ENCODE measurements at places on chromosomes 2 and 18. TPM values are rescaled to one million over a fixed set of nuclear protein-coding genes. Genes with fewer than 3 reads are reported as not detected.

GRCh38 chr2:46326231-46326980 is 29.2 kb downstream of the EPAS1 start:
- DNase-seq, result no peak
- H3K36me3 ChIP-seq, result no peaks in the 10 kb centered on the region
- H3K4me1 ChIP-seq, result peaks cover 12% of the 10 kb centered on the region

DNA sequence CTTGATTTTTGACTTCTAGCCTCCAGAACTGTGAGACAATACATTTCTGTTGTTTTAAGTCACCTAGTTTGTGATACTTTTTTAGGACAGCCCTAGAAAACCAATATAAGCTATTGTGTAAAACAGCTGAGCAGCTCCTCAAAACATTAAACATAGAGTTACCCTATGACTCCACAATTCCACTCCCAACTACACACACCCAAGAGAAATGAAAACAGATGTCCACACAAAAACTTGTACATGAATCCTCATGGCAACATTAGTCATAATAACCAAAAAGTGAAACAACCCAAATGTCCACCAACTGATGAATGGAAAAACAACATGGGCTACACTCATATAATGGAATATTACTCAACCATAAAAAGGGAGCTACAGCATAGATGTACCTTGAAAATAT is 32.6 kb downstream of the TNS1 start:
- H3K27ac ChIP-seq, result no peak overlapping the region
- no peak for DNase-seq
- peaks cover 8% of the 10 kb centered on the region for H3K36me3 ChIP-seq
- H3K4me1 ChIP-seq, result peaks cover 36% of the 10 kb centered on the region
- no peak overlapping the region for H3K4me3 ChIP-seq
- no peaks in the 10 kb centered on the region for H3K27me3 ChIP-seq

- DNase-seq, result no peak
- H3K4me1 ChIP-seq, result no peaks in the 10 kb centered on the region
- H3K36me3 ChIP-seq, result no peaks in the 10 kb centered on the region
- H3K27ac ChIP-seq, result no peak overlapping the region
Observed at GRCh38 chr18:9048236-9048635, 54.3 kb upstream of the NDUFV2 start.

GRCh38 chr2:73225513-73226360 is 7.3 kb downstream of the PRADC1 start:
- no peaks in the 10 kb centered on the region for H3K27me3 ChIP-seq
- H3K4me1 ChIP-seq, result no peaks in the 10 kb centered on the region
- H3K27ac ChIP-seq, result no peak overlapping the region
- no peak overlapping the region for H3K4me3 ChIP-seq
- H3K36me3 ChIP-seq, result peaks cover 76% of the 10 kb centered on the region

GRCh38 chr2:240024766-240025165 is 376 bp downstream of the NDUFA10 start:
- H3K27ac ChIP-seq, result peak overlapping the region; percentile 40
- H3K4me1 ChIP-seq, result peaks cover 10% of the 10 kb centered on the region
- peak overlapping the region; percentile 81 for H3K4me3 ChIP-seq
- peak; percentile 27 for DNase-seq
- peaks cover 15% of the 10 kb centered on the region for H3K36me3 ChIP-seq

- no peak overlapping the region for H3K4me3 ChIP-seq
- peak; percentile 80 for DNase-seq
- H3K27me3 ChIP-seq, result no peaks in the 10 kb centered on the region
- no peaks in the 10 kb centered on the region for H3K4me1 ChIP-seq
- peak overlapping the region; percentile 61 for H3K27ac ChIP-seq
- no peaks in the 10 kb centered on the region for H3K36me3 ChIP-seq
Observed at GRCh38 chr2:209476367-209477208, 52.7 kb downstream of the MAP2 start.

GRCh38 chr2:228589115-228589514 is 407.6 kb upstream of the SPHKAP start:
- no peaks in the 10 kb centered on the region for H3K4me1 ChIP-seq
- H3K36me3 ChIP-seq, result no peaks in the 10 kb centered on the region
- no peaks in the 10 kb centered on the region for H3K27me3 ChIP-seq
- no peak overlapping the region for H3K4me3 ChIP-seq

GRCh38 chr2:81093031-81093430 is 788.5 kb upstream of the LRRTM1 start:
- no peak overlapping the region for H3K27ac ChIP-seq
- DNase-seq, result no peak
- H3K36me3 ChIP-seq, result no peaks in the 10 kb centered on the region
- no peaks in the 10 kb centered on the region for H3K27me3 ChIP-seq
- H3K4me1 ChIP-seq, result no peaks in the 10 kb centered on the region
- no peak overlapping the region for H3K4me3 ChIP-seq

- H3K36me3 ChIP-seq, result no peaks in the 10 kb centered on the region
Observed at GRCh38 chr18:13973061-13973575, 57.8 kb upstream of the MC2R start.

GRCh38 chr18:23567671-23568070 is 18.6 kb downstream of the NPC1 start:
- DNase-seq, result no peak
- no peak overlapping the region for H3K27ac ChIP-seq
- H3K27me3 ChIP-seq, result no peaks in the 10 kb centered on the region

Gene ZAP70
- total RNA-seq, result 0.40 TPM

Gene GAREM2
- total RNA-seq, result 8.7 TPM

DNA sequence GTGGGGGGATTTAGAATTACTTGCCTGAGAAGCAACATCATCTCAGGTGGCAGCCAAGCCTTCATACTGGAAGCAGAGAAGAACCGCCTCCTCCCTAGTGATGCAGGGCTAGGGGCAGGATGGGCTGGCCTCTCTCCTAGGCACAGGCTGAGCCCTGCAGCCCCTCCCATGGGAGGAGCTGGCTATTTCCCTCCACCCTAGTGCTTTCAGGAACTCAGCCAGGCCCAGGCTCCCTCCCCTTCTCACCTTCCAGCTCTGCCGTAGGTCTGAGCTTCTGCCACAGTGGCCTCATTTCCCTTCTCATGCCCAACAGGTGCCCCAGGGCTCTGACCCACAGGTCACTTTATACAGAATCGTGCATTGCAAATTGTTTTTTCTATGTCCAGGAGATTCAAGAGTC is 31.0 kb downstream of the CENPA start:
- H3K27me3 ChIP-seq, result no peaks in the 10 kb centered on the region
- DNase-seq, result no peak
- no peaks in the 10 kb centered on the region for H3K36me3 ChIP-seq
- no peaks in the 10 kb centered on the region for H3K4me1 ChIP-seq

Gene CCDC85A
- total RNA-seq, result 12.1 TPM

DNA sequence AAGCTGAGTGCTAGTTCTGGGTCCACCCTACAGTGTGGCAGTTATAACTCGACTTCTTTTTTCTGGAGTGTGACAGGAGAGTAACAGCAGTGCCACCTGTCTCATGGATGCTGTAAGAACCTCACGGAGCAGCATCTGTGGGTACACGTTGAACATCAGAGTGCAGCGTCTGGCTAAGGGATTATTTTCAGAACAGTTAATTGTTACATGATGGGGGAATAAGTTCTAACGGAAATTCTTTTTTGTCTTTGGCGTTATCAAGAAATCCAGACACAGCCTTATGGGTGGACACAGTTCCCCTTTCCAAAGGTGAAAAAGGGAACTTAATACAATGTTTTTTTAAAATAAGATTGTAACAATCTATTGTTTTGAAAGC is 28.3 kb upstream of the TOGARAM2 start:
- no peak overlapping the region for H3K4me3 ChIP-seq
- H3K27ac ChIP-seq, result no peak overlapping the region
- H3K36me3 ChIP-seq, result no peaks in the 10 kb centered on the region
- H3K27me3 ChIP-seq, result no peaks in the 10 kb centered on the region
- no peak for DNase-seq

DNA sequence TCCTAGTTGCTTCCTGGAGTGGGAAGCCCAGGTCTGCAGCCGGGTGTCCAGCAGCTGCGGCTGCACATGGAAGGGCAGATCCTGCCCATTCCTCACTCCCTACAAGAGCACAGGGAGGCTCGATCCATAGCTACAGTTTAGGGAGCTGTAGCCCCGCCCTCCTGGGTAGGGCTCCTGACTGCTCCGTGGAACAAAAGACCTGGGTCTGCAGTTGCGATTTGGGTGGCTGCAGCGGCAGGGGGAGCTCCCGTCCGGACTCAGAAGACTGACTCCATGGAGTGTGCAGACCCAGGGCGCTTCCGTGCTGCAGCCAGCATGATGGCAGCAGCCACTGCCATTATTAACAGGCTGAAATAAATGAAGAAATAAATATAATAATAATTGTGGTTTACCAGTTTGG is 157.3 kb downstream of the CTNNA2 start:
- peaks cover 2% of the 10 kb centered on the region for H3K36me3 ChIP-seq
- no peaks in the 10 kb centered on the region for H3K4me1 ChIP-seq
- no peaks in the 10 kb centered on the region for H3K27me3 ChIP-seq

- no peaks in the 10 kb centered on the region for H3K36me3 ChIP-seq
- H3K27ac ChIP-seq, result no peak overlapping the region
- H3K27me3 ChIP-seq, result no peaks in the 10 kb centered on the region
- no peak overlapping the region for H3K4me3 ChIP-seq
- no peak for DNase-seq
- H3K4me1 ChIP-seq, result no peaks in the 10 kb centered on the region
Observed at GRCh38 chr2:215612786-215613185, 176.9 kb upstream of the FN1 start.

Gene DPP10
- total RNA-seq, result 30.6 TPM

GRCh38 chr18:12307701-12308385 is at the start of gene TUBB6:
TSS of gene TUBB6 (plus strand) at chr18:12308241. CDS start at chr18:12308293, 52 bp downstream.
- no peaks in the 10 kb centered on the region for H3K36me3 ChIP-seq
- H3K27ac ChIP-seq, result peak within 1 kb of the TSS; percentile 82
- peaks cover 40% of the 10 kb centered on the region for H3K27me3 ChIP-seq
- H3K4me3 ChIP-seq, result peak within 1 kb of the TSS; percentile 61
- peak; percentile 77 for DNase-seq

DNA sequence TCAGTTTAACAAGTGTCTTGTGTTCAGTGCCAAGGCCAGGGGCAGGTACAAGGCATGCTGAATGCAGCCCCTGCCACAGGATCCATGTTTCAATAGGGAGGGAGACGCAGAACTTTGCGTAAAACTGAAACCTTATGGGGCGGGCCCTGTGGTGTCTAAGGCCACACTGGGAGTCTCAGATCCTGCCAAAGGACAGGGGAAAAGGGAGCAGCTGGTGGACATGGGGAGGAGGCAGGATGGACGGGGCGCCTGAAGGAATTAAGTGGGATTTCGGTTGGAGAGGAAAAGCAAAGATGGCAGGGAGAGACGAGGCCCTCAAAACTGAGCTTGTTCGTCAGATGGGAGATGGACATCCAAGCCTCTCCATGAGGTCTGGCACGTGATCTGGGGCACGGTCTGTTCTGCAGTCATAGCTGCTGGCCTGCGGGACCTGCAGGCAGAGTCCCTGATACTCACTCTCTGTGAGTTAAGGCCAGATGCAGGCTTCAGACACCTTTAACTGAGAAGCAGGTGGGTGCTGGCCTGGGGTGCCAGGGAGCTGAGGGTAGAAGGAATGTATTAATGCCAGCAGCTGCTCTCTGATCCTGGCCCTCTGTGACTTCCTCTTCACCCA is 48.8 kb downstream of the TCF7L1 start:
- H3K27me3 ChIP-seq, result no peaks in the 10 kb centered on the region
- H3K27ac ChIP-seq, result no peak overlapping the region
- H3K4me1 ChIP-seq, result peaks cover 39% of the 10 kb centered on the region

Gene TXNDC2
- total RNA-seq, result not detected

- peak; percentile 64 for DNase-seq
- no peak overlapping the region for H3K27ac ChIP-seq
- H3K4me1 ChIP-seq, result no peaks in the 10 kb centered on the region
- peaks cover 24% of the 10 kb centered on the region for H3K36me3 ChIP-seq
Observed at GRCh38 chr2:118003396-118003824, 10.5 kb downstream of the CCDC93 start.

Gene PDE1A
- 37.0 TPM for total RNA-seq

Gene TRABD2A
- total RNA-seq, result 0.69 TPM

- H3K4me3 ChIP-seq, result no peak overlapping the region
Observed at GRCh38 chr2:63850649-63851048, 9.0 kb downstream of the UGP2 start.

Gene MALL
- 5.9 TPM for total RNA-seq
